Jurkat, Clone E6-1 (cell line): ENCODE measurements at places on chromosomes 1 and 21.

DNA sequence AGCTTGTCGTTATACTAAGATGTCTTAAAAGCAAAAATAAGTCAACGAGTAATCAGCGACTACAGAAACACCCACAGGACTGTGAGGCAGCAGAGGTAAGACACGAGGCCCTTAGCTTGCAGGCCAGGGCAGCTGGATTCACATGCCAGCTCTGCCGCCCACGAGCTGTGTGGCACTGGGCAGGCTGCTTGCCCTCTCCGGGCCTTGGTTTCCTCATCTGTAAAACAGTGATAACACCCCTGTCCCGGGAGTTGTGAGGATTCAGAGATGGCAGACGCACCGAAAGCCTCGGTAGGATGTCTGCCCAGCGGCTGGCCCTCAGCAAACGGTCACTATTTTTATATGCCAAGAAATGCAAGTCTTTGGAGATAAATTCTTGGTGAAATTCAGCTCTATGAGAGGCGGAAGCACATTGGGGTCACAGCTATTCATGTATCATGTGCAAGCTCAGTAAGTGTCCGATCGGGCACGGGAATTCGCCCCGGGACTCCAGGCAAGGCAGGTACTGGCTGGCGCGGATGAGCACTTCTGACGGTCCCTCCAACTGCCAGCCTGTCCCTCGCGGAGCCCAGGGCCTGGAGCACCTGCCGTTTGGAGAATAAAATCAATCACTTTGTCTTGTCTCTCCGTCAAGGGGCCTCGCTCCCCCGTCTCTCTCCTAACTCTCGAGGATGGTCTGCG lies 1.1 kb downstream of the C2CD2 start:
- DNase-seq = no peak

DNA sequence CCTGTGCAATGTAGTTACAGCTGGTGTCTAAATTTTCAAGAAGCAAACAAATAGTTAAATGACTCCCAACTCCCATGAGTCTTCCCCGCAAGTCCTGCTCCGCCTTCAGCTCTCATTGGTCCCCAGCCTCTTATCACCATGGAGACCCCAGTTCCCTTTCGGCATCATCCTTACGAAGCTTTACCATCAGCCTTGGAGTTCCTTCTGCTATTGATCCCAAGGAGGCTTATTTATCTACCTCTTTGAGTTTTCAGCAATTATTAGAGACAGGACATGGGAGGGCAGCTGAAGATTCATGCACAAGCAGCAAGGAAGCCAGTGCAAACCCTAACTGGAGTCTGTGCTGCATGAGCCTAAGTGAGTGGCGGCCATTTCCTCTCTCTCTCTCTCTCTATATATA lies 12.3 kb downstream of the KCNA2 start:
- DNase-seq = no peak

- no peak for DNase-seq
Observed at GRCh38 chr1:240352769-240353168, 259.2 kb downstream of the GREM2 start.

- no peak for DNase-seq
Observed at GRCh38 chr1:179094818-179095217, 12.9 kb downstream of the TOR3A start.

DNA sequence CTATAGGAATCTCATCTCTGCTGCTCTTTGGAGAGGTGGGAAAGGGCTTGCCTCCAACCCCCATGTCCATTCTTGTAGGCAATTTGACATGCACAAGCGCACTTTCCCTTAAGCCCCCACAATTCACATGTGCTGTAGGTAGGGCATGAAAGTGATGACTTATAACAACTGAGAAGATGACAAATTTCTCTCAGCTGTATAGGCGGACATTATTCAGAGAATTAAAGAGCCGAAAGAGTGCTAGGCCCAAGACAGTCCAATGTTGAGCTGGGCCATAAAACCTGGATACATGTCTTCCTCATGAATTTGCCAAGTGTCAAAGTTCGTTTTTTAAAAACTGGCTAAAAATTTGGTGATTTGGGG lies 106.3 kb upstream of the LYPLAL1 start:
- no peak for DNase-seq

- DNase-seq = no peak
Observed at GRCh38 chr1:33927721-33928120, 63.8 kb downstream of the HMGB4 start.

DNA sequence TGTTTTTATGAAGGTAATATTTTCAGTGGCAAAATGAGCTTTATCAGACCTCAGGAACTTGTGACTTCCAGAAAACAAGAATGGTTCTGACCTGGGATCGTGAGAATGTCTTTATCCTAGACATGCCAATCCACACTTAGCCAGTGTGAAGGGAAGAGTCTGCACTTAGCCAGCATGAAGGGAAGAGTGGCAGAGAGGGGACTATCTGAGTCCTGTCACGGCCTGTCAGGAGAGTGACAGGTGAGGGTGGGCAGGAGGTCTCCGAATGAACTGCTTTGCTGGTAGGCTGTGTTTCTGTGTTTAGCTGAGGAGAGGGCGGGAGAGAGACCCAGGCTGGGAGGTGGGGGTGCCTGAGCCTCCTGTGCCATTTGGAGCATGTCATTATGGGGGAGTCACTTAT lies 173.1 kb downstream of the KIF26B start:
- DNase-seq = no peak

GRCh38 chr1:230219174-230220067 lies 152.4 kb downstream of the GALNT2 start:
- no peak for DNase-seq

DNA sequence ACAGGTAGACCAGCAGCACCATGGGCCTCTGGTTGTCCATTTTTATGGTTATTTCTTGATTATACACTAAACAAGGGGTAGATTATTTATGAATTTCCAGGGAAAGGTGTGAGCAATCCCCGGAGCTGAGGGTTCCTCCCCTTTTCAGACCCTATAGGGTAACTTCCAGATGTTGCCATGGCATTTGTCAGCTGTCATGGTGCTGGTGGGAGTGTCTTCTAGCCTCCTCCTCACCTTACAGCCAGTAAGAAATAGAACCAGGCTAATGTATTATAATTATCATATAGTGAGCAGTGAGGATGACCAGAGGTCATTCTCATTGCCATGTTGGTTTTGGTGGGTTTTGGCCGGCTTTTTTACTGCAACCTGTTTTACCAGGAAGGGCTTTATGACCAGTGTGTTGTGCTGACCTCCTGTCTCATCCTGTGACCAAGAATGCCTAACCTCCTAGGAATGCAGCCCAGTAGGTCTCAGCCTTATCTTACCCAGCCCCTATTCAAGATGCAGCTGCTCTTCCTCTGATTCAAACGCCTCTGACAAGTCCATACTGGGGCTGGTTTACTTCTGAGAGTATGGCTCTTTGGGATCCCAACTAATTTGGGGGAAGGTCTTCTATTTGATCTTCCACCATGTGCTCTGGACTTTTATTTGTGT lies 13.5 kb upstream of the TINAGL1 start:
- DNase-seq = no peak

- DNase-seq = no peak
Observed at GRCh38 chr1:74946388-74946787, 187.8 kb upstream of the LHX8 start.

GRCh38 chr1:246383791-246384190 lies 123.3 kb downstream of the SMYD3 start:
- no peak for DNase-seq

GRCh38 chr1:212271823-212272485 lies 13.3 kb upstream of the PPP2R5A start:
- DNase-seq = no peak

GRCh38 chr21:37082375-37082774 lies 9.3 kb downstream of the TTC3 start:
- no peak for DNase-seq

- DNase-seq = no peak
Observed at GRCh38 chr1:59393211-59394180, 96.6 kb downstream of the FGGY start.

DNA sequence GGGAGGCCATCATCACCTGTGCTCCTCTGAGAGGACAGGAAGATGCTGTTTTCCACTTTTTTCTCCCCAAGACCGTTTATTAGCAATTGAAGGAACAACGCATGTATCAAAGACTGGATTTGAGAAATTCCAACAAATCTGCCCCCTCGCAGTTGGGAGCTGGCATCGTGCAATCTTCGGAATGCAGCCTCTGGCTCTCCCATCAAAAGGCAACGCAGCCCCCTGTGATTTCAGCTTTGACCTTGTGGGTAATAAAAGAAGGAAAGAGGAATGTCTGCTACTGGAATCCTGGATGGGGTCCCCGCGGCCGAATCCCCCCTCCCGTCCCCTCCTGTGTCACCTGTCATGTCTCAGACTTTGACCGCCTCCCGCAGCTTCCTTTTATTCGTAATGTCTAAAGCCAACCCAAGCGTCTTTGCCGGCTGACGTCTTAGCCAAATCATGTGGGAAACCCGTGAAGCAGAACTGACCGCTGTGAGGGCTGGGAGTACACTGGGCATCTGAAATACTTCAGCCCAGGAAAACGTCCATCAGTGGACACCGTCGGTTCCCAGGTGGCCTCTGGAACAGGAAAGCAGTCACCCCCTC lies 101.5 kb downstream of the WDR4 start:
- no peak for DNase-seq

DNA sequence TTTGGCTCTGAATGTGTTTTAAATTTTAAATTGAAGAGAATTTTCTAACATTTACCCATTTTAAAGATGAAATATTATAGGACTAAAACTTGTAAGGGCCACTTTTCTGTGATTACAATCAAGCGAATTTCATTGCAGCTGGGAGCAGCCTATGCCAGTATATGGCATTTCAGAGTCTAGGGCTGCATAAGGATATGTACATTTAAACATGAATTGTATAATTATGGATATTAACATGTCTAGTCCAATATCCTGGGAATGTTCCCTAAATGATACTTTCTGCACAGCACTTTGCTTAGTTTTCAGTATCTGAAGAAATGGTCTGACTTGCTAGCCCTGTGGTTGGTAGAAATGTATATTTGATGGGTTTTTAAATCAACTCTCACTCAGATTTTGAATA lies 8.4 kb downstream of the KCNJ15 start:
- no peak for DNase-seq

GRCh38 chr1:77824694-77825093 lies 45.2 kb downstream of the MIGA1 start:
- no peak for DNase-seq

DNA sequence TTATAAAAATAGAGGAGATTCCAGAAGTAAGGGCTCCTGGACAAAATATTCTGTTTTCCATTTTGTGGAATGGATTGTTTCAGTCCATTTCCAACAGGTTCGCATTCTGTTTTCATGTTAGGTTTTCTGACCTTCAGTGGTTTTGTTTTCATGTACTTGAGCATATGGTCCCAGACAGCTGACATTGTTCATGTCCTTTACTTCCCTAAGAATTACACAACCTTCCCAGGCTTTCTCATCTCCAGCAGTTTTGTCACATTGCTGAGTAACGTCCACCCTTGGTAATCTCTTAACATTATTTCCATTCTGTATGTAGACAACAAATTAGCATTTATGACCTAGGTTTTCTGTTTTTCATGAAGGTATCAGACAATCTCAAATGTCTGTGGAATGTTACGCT lies 21.0 kb upstream of the ERRFI1 start:
- no peak for DNase-seq

DNA sequence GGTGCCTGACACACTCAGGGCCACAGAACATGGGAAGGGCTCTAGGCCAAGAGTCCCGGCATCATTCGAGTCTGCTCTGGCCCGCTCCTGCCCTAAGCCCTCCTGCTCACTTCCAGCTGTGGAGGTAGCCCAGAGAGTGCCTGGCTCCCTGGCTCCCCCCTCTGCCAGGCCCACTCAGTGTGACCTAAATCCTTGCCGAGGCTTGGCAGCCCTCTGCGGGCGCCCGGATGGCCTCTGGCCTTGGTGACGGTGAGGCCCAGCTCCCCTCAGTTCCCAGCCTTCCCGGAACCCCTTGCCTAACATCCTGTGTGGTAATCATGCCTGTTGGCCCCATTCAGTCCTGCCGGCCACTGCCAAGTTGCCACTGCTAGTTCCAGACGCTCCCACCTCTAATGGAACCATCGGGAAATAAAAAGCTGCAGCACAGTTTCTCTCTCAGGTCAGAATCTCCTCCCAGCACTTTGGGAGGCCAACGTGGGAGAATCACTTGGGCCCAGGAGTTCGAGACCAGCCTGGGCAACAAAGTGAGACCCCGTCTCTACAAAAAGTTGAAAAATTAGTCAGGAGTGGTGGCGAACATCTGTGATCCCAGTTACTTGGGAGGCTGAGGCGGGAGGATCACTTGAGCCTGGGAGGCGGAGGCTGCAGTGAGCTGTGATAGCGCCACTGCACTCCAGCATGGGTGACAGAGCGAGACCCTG lies 1.2 kb upstream of the H6PD start:
- no peak for DNase-seq

DNA sequence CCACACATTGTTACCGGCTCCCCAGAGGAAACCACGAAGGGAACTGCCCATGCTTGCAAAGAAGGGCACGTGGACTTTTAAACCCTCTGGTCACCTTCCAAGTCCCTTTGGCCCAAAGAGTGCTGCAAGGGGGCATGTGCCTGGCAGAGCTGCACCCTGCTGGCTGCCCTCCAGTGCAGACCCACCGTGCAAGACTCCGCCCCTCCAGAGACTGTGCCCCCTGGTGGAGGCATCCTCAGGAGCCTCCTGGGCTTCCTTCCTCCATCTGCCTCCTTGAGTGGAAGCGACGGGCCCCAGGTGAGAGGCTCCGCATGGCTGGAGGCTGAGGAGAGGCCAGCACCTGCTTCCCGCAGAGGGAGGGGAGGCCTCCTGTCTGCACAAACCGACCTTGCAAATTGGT lies 100.6 kb downstream of the CRYAA start:
- DNase-seq = peak; percentile 64

GRCh38 chr1:30038134-30039025 lies 685.0 kb downstream of the MATN1 start:
- DNase-seq = no peak

- no peak for DNase-seq
Observed at GRCh38 chr1:90357995-90358394, 359.1 kb downstream of the BARHL2 start.

GRCh38 chr1:209879539-209879938 lies 51.8 kb downstream of the UTP25 start:
- DNase-seq = no peak

DNA sequence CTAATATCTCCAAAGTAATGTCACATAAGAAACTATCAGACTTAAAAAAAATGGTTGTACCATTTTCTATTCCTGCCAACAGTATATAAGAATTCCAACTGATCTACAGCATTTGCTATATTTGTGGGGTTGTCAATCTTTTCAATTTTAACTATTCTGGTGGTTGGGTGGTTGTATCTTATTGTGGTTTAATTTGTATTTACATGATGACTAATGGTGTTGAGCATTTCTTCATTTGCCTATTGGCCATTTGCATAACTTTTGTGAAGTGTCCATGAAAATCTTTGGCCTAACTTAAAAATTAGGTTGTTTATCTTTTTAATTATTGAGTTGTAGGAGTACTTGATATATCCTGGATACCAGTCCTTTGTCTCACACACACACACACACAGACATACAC lies 26.2 kb upstream of the LRP8 start:
- no peak for DNase-seq

DNA sequence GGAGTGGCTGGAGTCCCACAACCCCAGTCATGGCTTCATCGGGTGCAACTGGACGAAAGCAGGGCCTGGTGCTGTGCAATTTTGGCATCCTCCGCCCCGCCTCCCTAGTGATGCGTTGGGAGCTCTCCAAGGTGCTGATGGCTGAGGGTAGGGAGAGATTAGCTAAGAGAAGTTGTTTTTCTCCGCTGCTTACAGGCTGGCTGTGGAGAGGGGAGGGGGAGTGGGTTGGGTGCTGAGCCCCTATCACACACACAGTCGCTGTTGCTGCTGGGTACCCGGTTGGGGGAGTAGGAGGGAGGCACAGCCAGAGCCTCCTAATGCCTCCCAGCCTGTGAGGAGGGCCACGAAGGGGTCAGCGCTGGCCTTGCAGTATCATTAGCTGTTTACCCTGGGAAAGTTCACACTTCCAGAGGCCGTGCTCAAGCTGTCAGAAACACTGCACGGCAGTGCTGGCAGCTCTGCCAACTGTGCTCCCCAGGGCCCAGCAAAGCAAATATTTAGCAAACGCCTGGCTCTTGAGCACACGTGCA lies 110.0 kb downstream of the GRIK3 start:
- peak; percentile 44 for DNase-seq
